ENCODE measurements at places on chromosomes 12 and 14. TPM values are rescaled to one million over a fixed set of nuclear protein-coding genes. Genes with fewer than 3 reads are reported as not detected.

Gene GDF11
- total RNA-seq = 17.1 TPM

GRCh38 chr12:95077341-95077740, 3.9 kb upstream of the NR2C1 start:
- H3K27me3 ChIP-seq = no peaks in the 10 kb centered on the region
- no peak overlapping the region for H3K27ac ChIP-seq
- no peaks in the 10 kb centered on the region for H3K36me3 ChIP-seq
- no peak overlapping the region for H3K4me3 ChIP-seq
- no peak for DNase-seq

Gene PROX2
- not detected for total RNA-seq

Gene CCDC88C
- 32.7 TPM for total RNA-seq

DNA sequence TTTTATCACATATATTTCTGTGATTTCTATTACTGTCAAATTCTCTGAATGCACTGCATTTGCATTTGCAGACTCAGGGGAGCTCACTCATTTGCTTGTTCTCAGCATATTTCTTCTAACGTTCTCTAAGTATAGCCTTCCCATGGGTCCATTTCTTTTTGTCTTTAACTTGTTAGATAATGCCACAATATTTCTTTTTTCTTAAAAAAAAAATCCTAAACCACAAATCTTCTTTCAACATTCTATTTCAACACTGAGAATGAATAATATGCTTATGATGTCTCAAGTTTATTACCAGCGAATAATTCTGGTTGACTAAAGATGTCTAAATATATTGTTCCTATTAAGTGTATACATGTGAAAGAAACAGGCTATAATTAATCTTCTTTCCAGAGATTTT, 200.2 kb downstream of the ANO6 start:
- DNase-seq = no peak
- no peaks in the 10 kb centered on the region for H3K27me3 ChIP-seq
- no peak overlapping the region for H3K4me3 ChIP-seq
- peak overlapping the region; percentile 50 for H3K27ac ChIP-seq
- H3K36me3 ChIP-seq = no peaks in the 10 kb centered on the region

DNA sequence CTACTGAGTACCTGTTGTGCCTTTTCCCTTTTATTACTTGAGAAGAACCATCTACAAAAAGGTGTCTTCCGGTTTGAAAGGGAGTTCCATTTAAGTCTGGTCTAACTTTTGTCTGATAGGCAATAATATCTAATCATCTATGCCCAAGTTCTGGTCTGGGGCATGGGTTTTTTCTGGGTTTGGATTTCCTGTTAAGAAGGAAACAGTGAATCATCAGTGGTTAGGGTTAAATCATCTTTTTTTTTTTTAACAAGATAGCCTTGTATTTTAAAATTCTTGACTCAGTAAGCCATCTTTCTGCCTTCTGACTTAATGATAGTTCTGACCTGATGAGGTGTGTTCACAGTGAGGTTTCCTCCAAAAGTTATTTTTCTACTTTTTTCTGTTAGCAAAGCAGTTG, 29.3 kb upstream of the CPNE8 start:
- H3K27ac ChIP-seq = no peak overlapping the region
- no peaks in the 10 kb centered on the region for H3K27me3 ChIP-seq
- no peaks in the 10 kb centered on the region for H3K36me3 ChIP-seq
- DNase-seq = no peak

DNA sequence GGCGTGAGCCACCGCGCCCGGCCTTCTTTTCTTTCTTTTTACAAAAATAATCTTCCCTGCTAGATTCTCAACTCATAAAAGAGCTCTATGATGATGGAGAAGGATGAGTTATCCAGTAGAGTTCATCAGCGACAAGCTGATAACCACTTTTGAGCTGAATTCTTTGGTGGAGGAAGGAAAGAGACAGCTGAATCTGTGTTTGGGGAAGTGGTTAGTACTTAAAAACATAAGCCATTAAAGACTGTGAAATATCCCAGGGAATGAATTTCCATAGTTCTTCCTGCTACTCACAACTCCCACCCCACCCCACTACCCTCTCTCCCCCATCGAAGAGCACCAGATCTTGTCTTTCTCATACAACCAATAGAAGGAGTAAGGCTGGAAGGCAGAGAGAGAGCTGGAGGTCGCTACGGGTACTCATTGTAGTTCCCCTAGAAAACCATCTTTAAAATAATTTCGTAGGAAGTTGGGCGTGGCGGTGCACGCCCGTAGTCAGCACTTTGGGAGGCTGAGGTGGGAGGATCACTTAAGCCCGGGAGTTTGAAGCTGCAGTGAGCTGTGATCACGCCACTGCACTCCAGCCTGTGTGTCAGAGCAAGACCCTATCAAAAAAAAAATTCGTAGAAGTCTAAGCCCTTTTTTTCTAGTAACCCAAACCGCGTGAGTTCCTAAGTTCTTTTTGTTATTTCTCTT, 647 bp upstream of the ESPL1 start:
- no peaks in the 10 kb centered on the region for H3K27me3 ChIP-seq
- H3K4me1 ChIP-seq = no peaks in the 10 kb centered on the region
- H3K36me3 ChIP-seq = no peaks in the 10 kb centered on the region
- DNase-seq = no peak

Gene C12orf56
- total RNA-seq = 0.76 TPM

- DNase-seq = no peak
- H3K36me3 ChIP-seq = no peaks in the 10 kb centered on the region
- no peak overlapping the region for H3K4me3 ChIP-seq
- H3K4me1 ChIP-seq = no peaks in the 10 kb centered on the region
- no peaks in the 10 kb centered on the region for H3K27me3 ChIP-seq
- H3K27ac ChIP-seq = no peak overlapping the region
Measured at GRCh38 chr12:95411466-95411865, 62.5 kb upstream of the METAP2 start.

Gene SOCS4
- 10.2 TPM for total RNA-seq

GRCh38 chr14:95998656-95999055, 40.5 kb upstream of the C14orf132 start:
- H3K36me3 ChIP-seq = no peaks in the 10 kb centered on the region
- no peak for DNase-seq
- H3K4me3 ChIP-seq = no peak overlapping the region
- no peak overlapping the region for H3K27ac ChIP-seq

DNA sequence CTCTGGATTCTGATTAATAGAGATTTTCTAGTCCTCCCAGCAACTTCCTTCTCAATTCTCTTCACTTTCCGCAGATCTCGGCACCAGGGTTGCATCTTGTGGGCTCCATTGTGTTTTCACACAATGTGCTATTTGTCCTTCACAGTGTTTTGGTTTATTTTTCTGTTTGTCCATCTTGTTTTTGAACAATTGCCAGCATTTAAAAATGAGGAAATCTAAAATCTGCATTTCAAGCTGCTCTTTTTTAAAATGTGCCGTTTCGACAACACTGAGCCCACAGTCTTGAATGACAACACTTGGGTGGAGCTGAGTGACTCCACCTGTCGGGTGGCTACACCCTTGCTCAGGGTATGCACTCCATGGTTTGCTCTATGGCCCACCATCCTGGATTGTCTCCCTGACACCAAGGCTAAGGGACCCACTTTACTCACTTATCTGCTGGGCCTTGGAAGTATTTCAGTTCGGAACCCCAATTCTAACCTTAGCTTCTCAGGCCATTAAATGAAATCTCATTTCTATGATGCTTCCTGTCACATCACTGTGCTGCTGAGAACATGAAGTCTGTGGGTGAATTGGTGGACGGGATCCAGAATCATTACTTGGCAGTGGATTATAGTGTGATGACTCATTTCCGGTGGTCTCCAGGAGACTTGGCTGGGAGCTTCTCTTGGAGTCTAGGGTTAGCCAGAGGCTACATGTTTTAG, 3.4 kb upstream of the MYRFL start:
- H3K27ac ChIP-seq = no peak overlapping the region
- H3K4me3 ChIP-seq = no peak overlapping the region
- no peaks in the 10 kb centered on the region for H3K27me3 ChIP-seq
- no peak for DNase-seq
- no peaks in the 10 kb centered on the region for H3K4me1 ChIP-seq

GRCh38 chr12:93108985-93109384, 179.9 kb upstream of the EEA1 start:
- DNase-seq = no peak
- H3K27me3 ChIP-seq = no peaks in the 10 kb centered on the region
- no peaks in the 10 kb centered on the region for H3K36me3 ChIP-seq
- H3K27ac ChIP-seq = no peak overlapping the region
- no peak overlapping the region for H3K4me3 ChIP-seq

Gene A2M
- total RNA-seq = 397 TPM

Gene ESPL1
- total RNA-seq = not detected

Gene PSMD9
- total RNA-seq = 35.3 TPM

Data from uterus (tissue), 4 donors.